Breast epithelium (tissue), 4 donors: ENCODE measurements at places on chromosomes 7 and 10. TPM values are rescaled to one million over a fixed set of nuclear protein-coding genes. Genes with fewer than 3 reads are reported as not detected.

The CYP3A7 gene
- 2.3 TPM for total RNA-seq

The REPIN1 gene
- 68.2 TPM for total RNA-seq

DNA sequence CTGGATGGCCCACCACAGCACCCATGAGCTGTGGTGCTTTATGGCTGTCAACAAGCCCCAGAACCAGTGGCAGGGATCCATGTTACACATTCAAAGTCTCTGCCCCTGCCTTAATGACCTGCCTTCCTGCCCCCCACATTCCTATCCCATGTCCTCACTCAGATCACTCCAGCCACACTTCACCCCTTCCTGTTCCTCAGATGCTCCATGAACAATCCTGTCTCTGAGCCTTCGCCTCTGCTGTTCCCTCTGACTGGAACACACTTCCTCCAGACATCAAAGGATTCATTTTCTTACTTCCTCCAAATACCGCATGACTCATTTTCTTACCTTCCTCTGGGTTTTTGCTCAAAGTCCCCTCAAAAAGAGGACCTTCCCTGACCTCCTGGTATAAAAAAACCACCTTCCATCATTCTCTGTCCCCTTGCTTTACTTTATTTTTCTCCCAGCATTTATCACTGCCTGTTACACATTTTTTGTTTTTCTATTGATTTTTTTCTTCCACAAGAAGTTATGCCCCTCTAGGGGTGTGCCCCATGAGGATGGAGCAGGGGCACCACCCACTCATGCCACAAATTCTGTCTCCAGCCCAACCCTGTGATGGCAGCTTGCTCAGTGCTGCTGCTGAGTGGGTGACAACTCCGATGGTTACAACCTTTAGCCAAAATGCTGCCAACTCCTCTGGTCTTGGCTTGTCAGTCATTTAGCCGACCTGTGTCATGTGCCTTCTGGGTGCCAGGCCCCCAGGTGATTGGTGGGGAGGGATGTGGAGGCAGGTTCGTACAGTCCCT lies 18.2 kb downstream of the COL13A1 start:
- DNase-seq, result no peak

GRCh38 chr10:1870491-1870890 lies 133.2 kb upstream of the ADARB2 start:
- DNase-seq, result no peak

- no peak for DNase-seq
Measured at GRCh38 chr10:71767420-71768035, 5.8 kb downstream of the VSIR start.

DNA sequence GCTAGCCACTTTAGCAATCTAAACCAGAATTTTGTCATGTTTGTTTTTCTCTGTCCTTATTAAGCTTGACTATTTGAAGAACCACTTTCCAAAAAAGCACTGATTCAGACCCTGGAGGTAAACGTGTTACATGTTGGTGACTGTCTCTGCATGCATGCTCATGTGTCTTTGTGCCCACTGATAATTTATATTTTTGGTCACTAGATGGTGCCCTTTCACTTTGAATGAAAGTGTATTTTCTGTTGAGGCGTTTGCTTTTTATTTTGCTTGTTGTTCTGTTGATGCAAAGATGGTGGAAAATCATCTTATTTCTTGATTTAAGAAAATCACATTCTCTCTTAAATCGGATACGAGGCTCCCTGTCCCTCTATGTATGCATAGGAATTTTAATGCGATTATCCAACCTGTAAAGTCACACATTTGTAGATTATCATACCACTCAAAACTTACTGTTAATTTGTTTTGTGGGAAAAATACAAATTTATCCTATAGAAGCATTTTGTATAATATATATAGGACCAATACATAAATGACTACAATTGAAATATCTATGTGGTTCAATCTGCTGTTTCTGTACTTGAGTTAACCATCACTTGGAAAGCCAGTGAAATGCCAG lies 269.3 kb downstream of the BICC1 start:
- no peak for DNase-seq
